ENCODE measurements at places on chromosomes 5 and 9.

DNA sequence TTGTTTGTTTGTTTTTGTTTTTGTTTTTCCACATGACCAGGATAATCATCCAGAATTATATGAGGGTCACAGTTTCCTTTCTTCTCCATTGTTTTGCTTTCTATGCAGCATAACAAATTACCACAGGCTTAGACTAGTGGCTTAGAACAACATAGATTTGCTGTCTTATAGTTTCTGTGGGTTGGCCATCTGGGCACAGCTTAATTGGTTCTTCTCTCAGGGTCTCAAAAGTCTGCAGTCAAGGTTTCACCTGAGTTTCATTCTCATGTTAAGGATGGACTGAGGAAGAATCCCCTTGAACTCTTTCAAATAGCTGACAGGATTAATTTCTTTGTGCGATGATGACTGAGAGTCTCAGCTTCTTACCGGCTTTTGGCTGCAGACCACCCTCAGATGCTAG lies 559.8 kb downstream of the PRDM9 start:
- DNase-seq: no peak

- no peak for DNase-seq
Observed at GRCh38 chr5:13212886-13213285, 731.6 kb downstream of the DNAH5 start.

DNA sequence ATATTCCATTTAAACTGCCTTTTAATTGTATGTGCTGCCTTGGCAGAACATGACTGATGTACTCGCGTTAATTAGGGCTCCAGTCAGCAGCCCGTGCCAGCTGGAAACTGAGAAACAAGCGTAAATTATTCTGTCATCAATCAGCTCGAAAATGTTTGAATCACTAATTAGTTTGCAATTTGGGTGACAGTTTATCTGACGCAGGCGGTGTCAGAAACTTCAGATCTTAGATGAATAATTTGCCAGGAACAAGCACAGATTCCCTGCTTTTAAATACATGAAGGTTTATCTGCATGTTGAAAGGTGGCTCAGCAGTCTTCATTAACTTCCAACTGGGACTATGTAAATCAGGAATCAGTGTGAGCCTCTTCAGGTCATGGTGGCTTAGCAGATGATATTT lies 176.0 kb upstream of the TLE4 start:
- DNase-seq: no peak

GRCh38 chr5:157951673-157952373 lies 92.9 kb upstream of the CLINT1 start:
- no peak for DNase-seq

- DNase-seq: no peak
Observed at GRCh38 chr5:14009575-14009974, 65.1 kb upstream of the DNAH5 start.
